Mucosa of gallbladder (tissue), 1 donor: ENCODE measurements at places on chromosomes 11 and 22. TPM values are rescaled to one million over a fixed set of nuclear protein-coding genes. Genes with fewer than 3 reads are reported as not detected.

DNA sequence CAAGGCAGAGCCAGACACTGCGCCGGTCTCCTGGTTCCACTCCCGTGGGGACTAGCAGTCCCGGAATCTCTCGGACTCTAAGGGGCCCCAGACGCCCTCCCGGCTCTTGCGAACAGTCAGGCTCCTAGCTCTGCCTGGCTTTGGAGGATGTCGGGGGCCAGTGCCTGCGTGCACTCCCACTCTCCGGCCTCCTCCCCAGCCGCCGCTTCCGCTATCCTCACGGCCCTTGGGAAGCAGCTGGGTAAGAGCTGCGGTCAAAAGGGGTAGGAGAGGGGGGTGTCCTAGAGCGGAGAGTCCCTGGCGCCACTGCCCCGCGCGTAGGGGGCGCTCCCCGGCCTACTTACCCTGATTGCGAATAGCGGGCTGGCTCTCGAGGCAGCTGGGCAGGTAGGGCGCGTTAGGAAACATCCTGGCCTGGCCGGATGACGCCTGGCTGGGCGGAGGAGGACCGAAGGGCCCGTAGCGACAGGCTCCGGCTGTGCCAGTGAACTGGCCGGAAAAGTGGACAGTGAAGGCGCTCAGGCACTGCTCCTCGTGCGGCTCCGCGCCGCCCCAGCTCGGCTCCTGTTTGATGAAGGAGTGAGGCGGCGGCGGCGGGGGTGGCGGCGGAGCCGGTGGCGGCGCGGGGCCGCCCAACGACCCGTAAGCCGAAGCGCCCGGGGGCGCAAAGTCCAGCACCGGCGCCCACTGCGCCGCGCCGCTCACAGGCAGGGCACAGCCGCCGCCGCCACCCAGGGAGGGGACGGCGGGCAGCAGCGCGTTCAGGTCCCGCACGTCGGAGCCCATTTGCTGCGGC is 785 bp downstream of the WT1 start:
- DNase-seq: no peak

DNA sequence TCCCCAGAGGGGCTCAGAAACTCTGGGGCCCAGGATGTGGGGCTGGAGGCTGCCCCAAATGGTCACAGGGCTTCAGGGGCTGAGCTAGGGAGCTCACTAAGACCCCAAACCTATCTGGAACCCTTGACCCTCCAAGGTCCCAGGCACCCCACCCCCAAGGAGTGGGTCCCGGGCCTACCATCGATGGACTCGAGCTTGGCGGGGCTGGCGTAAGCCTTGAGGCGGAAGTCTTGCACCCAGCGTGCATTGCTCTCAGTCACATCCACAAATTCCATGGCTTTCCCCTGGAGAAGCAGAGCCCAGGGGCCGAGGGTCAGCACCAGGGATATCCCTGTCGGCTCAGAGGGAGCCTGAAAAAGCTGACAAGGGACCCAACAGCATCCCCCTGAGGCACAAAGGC is 3.5 kb downstream of the GATD1 start:
- no peak for DNase-seq

DNA sequence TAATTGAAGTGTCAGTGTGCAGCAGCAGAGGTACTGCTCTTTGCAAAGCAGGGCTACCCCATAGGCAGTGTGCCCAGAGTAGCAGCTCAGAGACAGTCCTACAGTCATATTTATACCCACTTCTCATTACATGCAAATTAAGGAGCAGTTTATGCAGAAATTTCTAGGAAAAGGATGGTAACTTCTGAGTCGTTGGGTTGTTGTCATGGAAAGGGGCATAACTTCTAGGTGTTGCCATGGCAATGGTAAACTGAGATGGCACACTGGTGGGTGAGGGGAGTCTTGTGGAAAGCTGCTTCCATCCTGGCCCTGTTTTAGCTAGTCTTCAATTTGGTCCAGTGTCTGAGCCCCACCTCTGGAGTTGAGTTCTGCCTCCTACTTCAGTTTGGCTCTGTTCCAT is 77.4 kb downstream of the MN1 start:
- no peak for DNase-seq

DNA sequence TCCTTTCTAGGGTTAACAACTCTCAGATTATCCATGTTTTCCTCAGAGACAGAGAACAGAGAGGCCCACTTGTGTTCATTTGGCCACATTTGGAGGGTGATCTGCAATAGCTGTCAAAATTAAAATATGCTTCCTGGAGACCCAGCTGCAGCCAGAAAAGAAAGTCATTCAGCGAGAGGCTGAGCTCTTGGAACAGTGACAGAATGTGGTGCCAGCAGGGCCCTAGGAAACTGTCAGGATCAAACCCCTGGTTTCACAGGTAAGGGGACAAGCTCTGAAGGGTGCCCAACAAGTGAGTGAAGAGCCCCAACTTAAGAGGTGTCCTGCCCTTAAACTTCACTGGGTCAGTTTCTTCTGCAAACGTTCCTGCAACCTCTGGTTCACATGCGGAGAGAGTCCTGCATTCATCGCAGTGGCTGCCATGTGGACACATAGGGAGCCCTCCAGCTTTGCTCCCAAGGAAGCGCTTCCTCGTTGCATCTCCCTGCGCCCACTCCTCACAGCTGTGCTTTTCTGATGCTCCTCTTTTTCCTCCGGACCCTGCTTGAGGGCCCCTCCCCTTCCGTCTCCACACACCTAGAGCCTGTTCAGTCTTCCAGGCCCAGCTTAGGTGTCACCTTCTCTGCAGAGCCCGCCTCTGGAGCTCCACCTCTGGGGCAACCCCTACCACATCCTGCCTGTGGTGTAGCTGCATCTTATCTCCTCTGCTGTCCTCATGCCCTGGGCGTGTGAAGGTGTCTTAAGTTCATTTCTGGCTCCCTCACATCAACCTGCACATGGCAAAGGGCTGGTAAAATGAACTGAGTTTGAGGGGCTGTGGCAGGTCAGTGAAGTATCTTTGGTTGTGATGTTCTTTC is 3.9 kb downstream of the UCP3 start:
- DNase-seq: no peak

DNA sequence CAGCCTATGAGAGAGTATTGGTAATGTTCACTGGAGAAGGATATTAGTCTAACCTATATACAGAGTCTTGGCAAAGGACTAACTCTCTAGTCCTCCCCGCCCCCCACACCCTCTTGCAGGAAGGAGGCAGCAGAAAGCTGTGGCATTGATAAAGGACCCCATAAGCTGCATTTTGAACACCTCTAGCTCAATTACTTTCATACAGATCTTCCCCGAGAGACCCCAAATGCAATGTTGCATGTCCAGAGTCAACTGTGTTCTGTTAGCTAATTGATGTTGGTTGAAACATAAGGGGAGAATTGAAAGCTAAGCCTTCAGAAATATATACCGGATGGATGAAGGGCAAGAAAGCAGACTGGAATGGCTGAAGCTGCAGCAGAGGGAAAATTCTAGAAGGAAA is 2.8 kb downstream of the MAP6 start:
- no peak for DNase-seq

Gene PATE2
- not detected for total RNA-seq

GRCh38 chr11:95229199-95229992 is 1.6 kb downstream of the SESN3 start:
- no peak for DNase-seq

DNA sequence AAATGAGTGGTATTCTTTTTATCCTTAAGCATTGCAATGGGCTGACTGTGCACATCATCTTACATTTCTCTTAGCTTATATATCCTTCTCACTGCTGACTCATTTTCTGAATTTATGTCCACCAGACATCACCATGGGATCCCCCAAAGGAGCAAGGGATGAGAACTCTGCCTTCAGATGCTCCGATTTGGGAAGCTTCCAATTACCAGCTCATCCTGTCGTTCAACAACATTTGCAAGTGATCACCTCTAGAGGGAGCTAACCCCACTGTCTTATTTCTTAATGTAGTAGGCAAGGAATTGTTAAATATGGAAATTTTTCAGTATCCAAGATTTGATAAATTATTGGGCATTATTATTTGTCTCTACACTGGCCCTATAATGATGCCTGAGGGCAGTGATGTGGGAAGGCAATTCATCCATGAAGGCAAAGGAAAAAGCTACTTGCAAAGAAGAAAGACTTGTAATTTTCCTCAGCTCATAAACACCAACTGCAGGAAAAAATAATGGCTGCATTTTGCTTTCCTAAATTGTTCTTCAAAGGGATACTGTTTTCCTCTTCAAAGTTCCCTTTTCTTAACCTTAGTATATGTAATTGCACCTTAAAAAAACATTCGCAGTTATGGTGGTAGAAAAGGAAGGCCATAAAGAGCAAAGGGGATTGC is 102.4 kb upstream of the FSHB start:
- DNase-seq: no peak

DNA sequence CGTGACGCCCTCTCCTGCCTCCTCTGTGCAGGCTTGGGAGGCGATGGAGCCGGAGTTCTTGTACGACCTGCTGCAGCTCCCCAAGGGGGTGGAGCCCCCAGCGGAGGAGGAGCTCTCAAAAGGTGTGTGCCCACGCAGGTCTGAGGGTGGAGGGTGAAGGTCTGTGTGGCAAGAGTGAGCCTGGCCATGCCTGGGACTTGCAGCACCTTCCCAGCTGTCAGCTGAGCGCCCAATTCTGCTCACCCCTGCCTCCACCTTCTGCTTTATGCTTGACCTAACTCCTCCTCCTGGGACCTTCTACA is 2.5 kb downstream of the PARVG start:
- DNase-seq: no peak

GRCh38 chr11:43278193-43278956 is 33.4 kb upstream of the API5 start:
- no peak for DNase-seq

Gene APOL1
- total RNA-seq: 145 TPM
